ENCODE measurements at places on chromosomes 3 and 15.

DNA sequence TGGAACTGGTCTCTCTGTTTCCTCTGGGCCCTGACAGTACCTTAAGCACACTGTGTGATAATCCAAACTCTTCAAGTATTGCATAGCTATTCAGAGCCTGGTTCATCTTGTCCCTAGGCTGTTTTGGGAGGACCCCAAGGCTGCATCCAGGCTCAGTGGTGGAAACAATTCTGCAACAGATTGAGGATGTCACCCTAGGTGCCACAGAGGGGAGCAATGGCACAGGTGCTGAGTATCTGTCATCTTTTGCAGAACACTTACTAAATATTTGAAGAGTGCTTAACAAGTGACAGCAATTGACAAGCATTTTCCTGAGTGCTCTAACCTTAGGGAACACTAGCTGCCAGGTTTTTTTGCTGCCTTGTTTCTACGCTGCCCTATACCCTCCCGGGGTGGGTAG is 27.8 kb downstream of the STARD5 start:
- no peak for DNase-seq

GRCh38 chr3:156551746-156552145 is 3.2 kb downstream of the SSR3 start:
- peak; percentile 76 for DNase-seq

DNA sequence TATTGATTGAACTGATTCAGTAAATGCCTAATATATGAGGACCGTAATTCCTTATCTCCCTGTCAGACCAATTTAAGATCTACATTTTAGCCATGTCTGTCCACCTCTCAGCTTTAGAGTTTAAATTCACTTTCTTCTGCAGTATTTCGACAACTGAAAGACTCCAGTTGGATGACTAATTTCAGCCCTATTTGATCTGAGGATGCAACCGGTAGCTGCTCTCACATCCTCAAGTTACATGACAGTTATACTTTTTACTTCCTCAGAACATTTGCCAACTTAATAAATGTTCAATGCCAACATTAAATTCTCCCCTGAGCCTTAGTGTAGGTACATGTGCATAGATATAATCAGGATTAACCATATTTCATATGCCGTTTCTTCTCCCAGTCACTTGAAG is 2.5 kb upstream of the HHLA2 start:
- no peak for DNase-seq

GRCh38 chr3:119679874-119680273 is 2.7 kb upstream of the COX17 start:
- DNase-seq, result no peak

- no peak for DNase-seq
These were observed 29.5 kb upstream of the TMEM115 start for GRCh38 chr3:50388720-50389413.

- DNase-seq, result no peak
These were observed 43.8 kb upstream of the ADAMTSL3 start for GRCh38 chr15:83610132-83610531.

DNA sequence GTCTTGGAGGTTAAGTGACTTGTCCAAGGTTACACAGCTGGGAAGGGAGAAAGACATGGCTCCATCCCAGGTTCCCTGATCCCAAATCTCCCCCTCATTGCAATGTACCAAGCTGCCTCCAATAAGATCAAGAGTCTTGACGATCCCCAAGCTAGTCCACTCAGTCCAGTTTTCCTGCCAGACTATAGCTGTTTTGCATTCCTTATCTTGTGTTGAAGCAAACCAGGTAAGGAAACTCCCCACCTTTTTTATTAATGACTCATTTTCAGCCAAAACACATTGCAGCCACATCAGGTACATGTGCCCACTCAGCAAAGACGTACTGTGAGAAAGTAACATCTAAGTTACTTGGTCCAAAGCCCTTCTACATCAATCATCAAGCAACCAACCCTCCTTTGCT is 41.9 kb downstream of the LIPC start:
- DNase-seq, result peak; percentile 33

DNA sequence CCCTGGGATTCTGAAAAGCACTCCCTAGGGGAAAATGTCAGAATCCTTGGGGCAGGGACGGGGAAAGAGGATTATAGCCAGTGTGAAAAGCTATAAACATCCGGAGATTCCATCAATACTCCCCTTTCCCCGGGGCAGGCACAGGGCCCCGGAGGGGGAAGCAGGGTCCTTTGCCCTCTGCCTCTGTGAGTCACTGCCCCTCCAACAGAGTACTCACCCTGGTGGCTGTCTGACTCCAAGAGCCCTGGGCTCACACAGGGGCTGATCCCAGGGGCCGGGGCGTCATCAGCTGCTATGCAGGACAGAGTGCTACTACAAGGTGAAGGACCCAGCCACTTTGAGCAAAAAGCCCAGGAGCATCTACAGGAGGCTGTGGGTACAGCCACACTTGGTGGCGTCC is 133.0 kb upstream of the PRR20G start:
- DNase-seq, result no peak

DNA sequence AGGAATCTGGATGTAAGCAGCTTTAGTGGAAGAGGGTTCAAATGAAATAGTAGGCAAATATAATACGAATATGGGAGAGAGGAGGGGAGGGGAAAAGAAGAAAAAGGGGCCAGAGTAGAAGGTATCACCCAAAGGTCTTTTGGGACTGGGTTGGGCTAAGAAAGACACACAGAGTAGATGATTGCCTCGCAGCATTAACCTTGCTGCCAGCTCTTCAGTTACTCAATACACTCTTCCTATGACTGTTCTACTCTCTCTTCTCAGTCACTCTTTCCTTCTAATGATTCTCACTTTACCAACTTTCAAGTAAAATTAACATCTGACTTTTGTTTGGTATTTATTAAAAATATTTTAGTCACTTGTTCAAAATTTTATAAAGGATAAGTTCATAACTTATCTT is 52.8 kb downstream of the CLASP2 start:
- DNase-seq, result peak; percentile 9

DNA sequence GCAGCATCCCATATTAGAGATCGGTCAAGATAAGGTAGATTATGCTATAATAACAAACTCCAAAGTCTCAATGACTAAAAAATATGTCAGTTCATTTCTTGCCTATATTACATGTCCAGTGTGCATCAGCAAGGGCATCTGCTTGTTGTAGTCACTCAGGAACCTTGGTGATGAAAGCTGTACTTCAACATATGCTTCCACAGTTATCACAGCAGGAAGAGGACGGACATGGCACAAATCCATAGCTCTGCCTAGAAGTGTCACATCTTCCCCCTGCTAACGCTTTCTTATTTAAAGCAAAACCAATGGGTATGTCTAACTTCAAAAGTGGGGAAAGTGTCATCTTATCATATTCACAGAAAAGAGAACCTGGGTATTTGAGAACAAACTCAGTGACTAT is 20.0 kb upstream of the PIAS1 start:
- DNase-seq, result no peak

DNA sequence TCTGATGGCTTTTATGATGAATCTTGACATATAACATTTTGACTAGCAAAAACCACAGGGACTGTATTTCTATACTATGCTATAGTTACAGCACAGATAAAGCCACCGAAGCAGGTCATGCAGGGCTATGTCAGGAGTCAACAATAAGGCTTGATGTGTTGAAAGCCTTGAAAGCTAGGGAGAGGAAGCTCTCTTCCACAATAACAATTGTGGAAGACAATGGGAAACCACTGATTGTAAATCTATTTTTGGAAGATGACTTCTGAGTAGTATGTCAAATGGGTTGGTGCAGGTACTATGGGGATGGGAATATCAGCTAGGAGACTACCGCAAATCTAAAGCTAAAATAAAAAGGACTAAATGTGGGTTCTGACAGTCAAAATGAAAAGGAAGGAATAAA is 4.0 kb upstream of the AQR start:
- no peak for DNase-seq

GRCh38 chr15:29840926-29841325 is 18.7 kb upstream of the TJP1 start:
- DNase-seq, result no peak

DNA sequence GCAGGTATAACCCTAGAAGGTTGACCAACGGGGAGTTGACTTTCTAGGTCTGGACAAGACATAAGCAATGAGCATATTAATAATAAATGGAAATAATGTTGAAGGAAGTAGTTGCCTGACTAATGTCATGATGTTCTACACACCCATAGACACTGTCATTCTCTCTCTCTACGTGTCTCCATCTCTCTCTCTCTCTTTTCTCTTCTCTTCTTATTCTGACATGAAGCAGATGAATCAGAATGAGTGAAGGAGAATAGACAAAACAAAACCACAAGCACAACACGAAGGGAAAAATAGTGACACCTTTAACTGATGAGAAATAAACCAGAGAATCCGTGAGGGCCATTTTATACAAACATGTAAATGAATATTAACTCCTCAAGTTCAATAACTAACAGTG is 26.7 kb upstream of the CCDC80 start:
- DNase-seq, result no peak

DNA sequence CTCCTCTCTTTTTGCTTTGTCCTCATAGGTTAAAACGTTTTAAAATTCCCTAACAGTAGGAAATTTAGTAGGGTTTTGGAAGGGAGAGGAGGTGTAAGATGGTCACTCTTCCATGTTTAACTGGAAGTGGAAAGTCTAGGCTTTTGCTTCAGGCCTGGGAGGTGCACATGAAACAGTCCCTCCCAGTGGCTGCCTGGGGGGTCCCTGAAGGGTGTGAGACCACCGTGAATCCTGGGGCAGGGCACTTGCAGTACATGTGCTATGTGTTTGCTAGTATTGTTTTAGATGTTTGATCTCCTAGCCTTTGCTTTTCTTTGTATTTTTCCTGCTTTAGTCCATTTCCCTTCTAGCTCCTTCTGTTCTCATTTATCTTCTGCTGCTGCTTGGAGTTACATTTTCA is 178.5 kb downstream of the THSD4 start:
- DNase-seq, result no peak

GRCh38 chr3:23761440-23761896 is 44.3 kb upstream of the UBE2E1 start:
- DNase-seq, result peak; percentile 31

GRCh38 chr3:114089675-114090074 is 33.1 kb downstream of the QTRT2 start:
- no peak for DNase-seq

DNA sequence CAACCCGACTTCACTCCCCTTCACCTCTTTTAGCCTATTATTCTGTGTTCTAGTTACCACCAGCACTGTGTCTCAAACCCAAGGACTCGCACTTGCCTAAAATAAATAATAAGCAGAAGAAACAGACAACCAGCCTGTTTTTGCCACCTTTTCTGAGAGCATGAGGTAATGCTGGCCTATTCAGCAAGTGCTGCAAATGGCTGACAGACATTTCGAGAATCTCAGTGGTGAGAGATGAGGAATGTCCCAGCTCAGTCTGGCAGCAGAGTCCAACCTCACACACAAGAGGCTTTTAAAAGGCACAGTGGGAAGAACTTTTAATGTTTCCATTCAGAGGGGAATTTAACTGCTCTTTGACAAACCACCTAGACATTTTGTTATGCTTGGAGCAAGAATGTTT is 143.3 kb upstream of the GMNC start:
- no peak for DNase-seq

DNA sequence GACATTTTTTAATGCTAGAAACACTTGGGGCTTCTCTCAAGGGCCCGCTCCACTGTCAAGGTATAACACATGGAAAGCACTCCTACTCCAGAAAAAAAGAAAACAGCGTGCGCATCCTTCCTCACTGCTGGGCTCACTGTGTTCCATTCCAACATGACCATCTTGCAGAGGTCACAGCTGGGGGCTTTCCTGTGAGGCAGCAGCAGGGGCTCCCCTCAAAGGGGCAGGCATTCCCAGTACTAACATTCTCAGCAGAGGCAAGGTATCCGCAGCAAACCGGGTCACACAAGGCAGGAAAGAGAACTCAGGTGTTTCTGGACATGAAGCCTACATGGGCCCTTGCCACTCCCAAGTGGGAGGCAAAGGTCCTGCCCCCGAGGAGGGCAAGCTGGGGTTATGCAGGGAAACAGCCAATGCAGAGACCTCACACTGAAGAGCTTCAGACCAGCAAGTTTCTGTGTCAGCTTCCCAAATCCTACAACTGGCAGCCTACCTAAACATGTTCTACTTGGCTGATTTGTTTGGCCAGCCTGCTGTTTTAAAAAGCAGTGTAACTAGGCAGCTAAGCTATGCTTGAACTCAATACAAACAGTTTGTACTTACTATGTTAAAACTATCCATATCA is 6.4 kb downstream of the BDH1 start:
- DNase-seq, result no peak

DNA sequence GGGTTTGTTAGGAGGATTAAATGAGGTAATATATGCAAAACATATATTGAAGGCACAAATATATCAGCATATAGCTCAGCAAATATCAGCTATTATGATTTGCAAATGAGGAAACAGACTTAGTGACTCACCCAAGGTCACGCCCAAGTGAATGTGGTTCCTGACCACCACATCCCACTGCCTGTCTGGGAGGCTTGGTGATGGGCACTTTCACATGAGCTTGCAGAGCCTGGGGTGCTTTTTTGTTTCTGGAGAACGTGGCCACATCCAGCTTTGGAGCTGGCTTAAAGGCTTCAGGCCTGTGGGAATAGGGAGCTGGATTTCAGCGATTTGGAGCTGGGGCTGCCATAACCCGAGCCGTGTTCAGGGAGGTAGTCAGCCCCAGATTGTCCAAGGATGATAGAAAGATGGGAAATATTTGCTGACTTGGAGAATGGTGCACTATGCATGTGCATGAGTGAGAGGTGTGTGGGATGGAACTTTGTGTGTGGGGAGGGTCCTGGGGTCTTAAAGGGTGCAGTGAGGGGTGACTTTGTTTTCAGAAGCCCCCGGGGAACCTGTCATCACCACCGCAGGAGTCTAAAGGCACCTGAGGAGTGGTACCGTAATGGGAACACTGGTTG is 12.0 kb upstream of the FGD5 start:
- no peak for DNase-seq

- DNase-seq, result no peak
These were observed 95.2 kb downstream of the SEMA5B start for GRCh38 chr3:122932251-122932967.

- DNase-seq, result no peak
These were observed 1.8 kb upstream of the PLCH1 start for GRCh38 chr3:155746703-155747102.

GRCh38 chr3:172622916-172623700 is 87.8 kb downstream of the NCEH1 start:
- peak; percentile 16 for DNase-seq

GRCh38 chr3:132788301-132788671 is 66.1 kb upstream of the NPHP3 start:
- peak; percentile 39 for DNase-seq

- DNase-seq, result no peak
These were observed 46.7 kb upstream of the CBLB start for GRCh38 chr3:105915524-105915923.

DNA sequence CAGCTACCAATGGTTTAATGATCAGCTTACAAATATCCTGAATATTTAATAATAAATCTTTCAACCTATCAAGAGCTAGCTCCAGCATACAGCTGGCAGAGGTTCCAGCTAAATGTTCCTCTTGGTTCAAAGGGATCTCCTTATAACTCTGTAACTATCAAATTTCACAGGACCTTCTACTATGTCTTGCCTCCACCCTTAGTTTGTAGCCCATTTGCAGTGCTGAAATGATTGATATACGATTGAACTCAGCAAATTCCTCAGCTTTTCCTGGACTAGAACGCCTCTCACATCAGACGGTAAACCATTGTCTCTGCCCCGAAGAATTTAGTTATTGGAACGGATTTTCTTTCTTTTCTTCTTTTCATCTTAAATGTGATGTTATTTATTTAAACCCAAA is 41.5 kb downstream of the CD200R1L start:
- no peak for DNase-seq
